RPMI7951 (cell line): ENCODE measurements at places on chromosomes 3 and 15. TPM values are rescaled to one million over a fixed set of nuclear protein-coding genes. Genes with fewer than 3 reads are reported as not detected.

- DNase-seq: no peak
Observed at GRCh38 chr3:149860881-149861280, 47.9 kb downstream of the RNF13 start.

DNA sequence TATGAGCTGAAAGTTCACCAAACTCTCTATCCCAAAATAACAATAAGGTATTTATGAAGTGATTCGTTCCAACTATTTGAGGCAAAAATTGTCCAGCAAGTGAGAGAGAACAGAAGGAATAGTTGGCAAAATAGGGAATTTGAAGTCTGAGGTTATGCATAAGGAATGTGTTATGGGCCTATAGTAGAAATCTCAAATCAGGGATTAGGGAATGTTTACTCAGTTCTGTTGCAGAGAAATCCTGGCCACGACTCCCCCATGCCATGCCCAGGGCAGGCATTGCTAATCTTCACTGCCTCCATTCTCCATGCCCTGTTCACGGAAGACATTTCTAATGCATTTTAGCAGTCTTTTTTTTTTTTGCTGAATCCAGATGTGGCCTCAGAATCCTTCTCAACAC, 58.6 kb downstream of the FLNB start:
- no peak for DNase-seq

The DLL4 gene
- total RNA-seq: 2.5 and 2.6 TPM in 2 replicates

- no peak for DNase-seq
Observed at GRCh38 chr3:184618811-184619210, 57.2 kb downstream of the EPHB3 start.

- DNase-seq: peak; percentile 74
Observed at GRCh38 chr15:61449186-61449702, 220.1 kb upstream of the RORA start.

The TMCO5A gene
- total RNA-seq: not detected in 2 replicates

The CPLX3 gene
- total RNA-seq: not detected in 2 replicates

DNA sequence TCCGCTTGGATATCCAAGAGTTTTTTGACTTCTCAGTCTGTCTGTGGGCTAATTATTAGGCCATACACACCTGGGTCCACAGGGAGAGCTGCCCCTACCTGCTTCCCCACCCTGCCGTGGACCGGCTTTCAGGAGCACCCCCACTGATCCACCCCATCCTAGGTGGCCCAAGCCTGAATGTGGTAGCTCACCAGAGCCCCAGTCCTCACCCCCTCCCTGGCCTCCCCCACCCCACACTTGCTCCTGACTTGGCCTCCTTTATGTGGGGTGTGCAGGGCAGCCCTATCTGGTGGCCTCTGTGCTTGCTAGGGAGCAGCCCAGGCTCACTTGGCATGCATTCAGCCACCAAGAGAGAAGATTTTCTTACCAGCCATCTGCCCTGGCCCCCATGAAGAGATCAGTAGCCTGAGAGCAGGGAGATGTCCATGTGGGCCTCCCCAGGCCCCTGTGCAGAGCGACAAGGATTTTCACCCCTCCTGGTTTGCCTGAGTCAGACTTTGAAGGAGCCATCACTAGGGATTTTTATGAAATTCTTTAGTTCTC, 11.2 kb downstream of the LRRK1 start:
- DNase-seq: no peak

DNA sequence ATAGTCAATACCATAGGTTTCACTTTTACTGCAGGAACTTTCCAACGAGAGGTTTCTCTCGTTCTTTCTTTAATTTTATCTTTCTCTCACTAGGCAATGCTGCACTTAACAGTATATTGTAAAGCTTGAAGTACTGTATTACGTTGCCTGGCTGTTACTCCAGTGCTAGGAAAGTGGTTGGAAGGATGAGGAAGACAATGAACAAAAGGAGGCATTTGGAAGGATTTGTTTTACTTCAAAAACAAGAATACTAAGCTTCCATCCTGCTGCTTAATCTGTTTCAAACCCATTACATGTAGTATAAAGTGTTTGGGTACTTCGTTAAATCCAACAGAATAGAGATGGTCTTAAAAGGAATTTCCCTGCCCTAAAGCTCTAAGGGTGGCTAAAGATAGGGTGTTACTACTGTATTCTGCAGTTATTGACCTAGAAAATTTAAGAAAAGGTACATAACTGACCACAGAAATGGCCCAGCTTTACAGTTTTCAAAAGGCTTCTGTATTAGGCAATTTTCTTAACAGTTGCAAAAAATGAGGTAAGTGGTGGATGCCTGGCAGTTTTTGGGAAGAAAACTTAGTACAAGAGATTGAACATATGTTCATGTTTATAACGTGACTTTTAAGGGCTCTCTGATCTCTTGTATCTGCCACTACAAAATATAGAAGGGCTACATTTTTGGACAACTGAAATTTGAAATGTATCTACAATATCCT, 785 bp upstream of the IFT57 start:
- no peak for DNase-seq

The MAP6D1 gene
- total RNA-seq: 1.1 and 2.1 TPM in 2 replicates

The CHRNA7 gene
- not detected in 2 replicates for total RNA-seq

DNA sequence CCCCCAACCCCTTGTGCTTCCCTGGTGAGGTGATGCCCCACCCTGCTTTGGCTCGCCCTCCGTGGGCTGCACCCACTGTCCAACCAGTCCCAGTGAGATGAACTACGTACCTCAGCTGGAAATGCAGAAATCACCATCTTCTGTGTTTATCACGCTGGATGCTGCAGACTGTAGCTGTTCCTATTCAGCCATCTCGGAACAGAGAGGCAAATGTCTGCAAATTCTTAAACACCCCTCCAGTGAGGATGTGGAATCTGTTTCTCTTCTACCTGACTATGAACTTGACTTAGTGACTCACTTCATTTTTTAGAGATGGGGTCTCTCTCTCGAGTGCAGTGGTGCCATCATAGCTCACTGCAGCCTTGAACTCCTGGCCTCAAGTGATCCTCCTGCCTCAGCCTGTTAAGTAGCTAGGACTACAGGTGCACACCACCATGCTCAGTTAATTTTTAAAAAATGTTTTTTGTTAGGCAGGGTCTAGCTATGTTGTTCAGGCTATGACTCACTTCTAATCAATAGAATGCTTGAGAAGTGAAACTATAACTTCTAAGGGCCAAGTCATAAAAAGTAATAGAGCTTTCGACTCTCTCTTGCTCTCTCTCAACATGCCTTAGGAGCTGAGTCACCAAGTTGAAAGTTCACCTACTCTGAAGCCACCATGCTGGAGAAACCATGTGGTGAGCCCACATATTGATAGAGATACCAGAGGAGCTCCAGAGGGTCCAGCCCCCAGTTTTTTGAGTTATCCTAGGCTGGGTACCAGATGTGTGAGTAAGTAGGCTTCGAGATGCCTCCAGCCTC, 11.5 kb upstream of the PARP14 start:
- peak; percentile 64 for DNase-seq
